ENCODE measurements at places on chromosomes 13 and 19. TPM values are rescaled to one million over a fixed set of nuclear protein-coding genes. Genes with fewer than 3 reads are reported as not detected.

ZNF541 gene
- polyA plus RNA-seq: not detected

MCF2L gene
- 0.15 TPM for polyA plus RNA-seq

FXYD1 gene
- polyA plus RNA-seq: 3.2 TPM

- H3K4me3 ChIP-seq: no peak overlapping the region
- peaks cover 45% of the 10 kb centered on the region for H3K4me1 ChIP-seq
- peaks cover 4% of the 10 kb centered on the region for H3K36me3 ChIP-seq
- H3K27ac ChIP-seq: peak overlapping the region; percentile 96
- no peaks in the 10 kb centered on the region for H3K27me3 ChIP-seq
Measured at GRCh38 chr13:51801631-51802099, 2.3 kb downstream of the DHRS12 start.

GRCh38 chr19:41192574-41193429 lies at the start of gene CYP2S1:
TSS of gene CYP2S1 (plus strand) at chr19:41193219. CDS start at chr19:41193265, 46 bp downstream.
- H3K4me3 ChIP-seq: no peak within 1 kb of the TSS
- no peak for DNase-seq
- H3K27ac ChIP-seq: no peak within 1 kb of the TSS
- H3K4me1 ChIP-seq: peaks cover 16% of the 10 kb centered on the region

- H3K27ac ChIP-seq: peak overlapping the region; percentile 84
- peak overlapping the region; percentile 91 for H3K4me3 ChIP-seq
- no peaks in the 10 kb centered on the region for H3K27me3 ChIP-seq
- H3K4me1 ChIP-seq: peaks cover 20% of the 10 kb centered on the region
- DNase-seq: no peak
Measured at GRCh38 chr19:57850553-57851017, 926 bp downstream of the ZNF587 start.

HRC gene
- not detected for polyA plus RNA-seq

DNA sequence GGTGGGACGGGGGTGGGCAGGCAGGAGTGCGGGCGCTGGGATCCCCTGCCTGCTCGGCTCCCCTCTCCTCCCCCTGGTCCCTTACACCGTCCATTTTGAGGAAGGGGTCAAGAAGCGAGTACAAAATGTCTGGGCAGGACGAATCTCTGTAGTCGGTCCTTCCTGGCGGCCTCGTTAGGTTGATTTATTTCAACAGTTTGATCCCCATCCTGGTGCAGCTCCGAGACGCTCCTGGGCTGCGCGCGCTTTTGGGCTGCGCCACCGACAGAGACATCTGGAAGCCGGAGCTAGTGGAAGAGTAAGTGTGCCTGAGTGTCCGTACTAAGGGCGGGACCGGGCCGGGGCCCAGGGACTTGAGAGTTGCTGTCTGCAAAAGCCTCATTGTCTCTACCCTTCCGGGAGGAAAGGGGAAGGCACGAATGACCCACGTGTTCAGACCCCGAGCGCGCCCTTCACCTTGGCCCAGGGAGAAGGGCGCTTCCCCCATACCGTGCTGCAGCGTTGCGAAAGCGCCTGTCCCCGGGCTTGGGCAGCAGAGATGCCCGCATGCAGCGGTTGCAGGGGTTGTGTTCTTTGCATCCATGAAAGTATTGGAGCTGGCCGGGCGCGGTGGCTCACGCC lies 1.8 kb downstream of the ZNF114 start:
- no peak for DNase-seq
- H3K4me1 ChIP-seq: peaks cover 4% of the 10 kb centered on the region
- no peaks in the 10 kb centered on the region for H3K27me3 ChIP-seq

All from CD4-positive, alpha-beta memory T cell (primary cell).